HuH-7.5 (cell line): ENCODE measurements at places on chromosomes 6 and 20.

- no peak for DNase-seq
These were observed 9.9 kb downstream of the DNMT3B start for GRCh38 chr20:32772046-32772445.

DNA sequence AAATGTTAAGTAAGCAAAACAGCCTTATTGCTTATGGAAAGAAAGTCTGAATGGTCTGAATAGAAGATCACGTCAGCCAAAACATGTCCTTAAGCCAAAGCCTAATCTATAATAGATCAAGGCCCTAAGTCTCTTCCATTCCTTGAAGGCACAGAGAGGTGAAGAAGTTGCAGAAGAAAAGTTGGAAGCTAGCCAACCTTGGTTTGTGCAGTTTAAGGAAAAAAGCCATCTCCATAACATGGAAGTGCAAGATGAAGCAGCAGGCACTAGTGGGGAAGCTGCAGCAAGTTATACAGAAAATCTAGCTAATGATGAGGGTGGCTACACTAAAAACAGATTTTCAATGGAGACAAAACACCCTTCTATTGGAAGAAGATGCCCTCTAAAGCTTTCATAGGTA is 29.1 kb downstream of the LRRN4 start:
- no peak for DNase-seq

- DNase-seq: no peak
These were observed 633.6 kb upstream of the IMPG1 start for GRCh38 chr6:76706086-76706485.

DNA sequence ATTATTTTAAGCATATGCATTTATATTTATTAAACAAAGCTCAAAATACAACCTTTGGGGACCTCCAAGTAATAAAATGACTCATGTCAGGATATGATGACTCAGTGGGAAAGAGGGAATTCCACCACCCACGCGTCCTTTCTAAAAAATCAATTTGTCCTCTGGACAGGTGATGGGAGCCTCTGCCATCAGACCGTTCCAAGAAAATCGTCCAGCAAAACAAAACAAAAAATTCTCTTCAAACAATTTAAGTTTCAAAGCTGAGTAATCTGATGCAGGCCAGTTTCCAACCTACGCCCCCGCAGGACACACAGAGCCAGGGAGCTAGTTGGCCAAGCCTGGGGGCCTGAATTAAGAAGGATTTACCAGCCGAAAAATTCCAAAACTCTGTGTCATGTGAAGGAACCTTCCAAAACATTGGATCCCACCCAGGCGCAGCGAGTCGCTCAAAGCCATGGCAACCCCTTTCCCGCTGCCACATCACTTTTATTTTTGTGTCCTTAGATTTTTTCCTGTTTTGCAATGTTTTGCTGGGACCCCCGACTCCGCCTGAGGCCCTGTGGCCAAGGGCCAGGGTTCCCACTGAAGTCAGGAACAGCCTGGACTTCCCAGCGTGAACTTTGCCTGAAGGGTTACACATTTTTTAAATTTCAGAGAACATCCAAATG is 95.3 kb downstream of the NFATC2 start:
- no peak for DNase-seq

DNA sequence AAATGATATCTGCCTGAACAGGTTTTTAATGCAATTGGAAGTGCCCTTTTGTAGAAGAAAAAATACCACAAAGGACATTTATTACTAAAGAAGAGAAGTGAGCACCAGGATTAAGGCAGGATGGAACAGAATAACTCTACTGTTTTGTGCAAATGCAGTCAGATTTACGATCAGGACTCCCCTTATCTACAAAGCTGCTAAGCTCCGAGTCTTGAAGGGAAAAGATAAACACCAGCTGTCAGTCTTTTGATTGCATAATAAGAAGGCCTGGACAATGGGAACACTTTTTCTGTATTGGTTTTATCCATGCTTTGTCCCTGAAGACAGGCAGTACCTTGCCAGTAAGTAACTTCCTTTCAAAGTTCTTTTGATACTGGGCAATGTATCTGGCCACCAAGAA is 797.9 kb upstream of the SLC35B3 start:
- no peak for DNase-seq

DNA sequence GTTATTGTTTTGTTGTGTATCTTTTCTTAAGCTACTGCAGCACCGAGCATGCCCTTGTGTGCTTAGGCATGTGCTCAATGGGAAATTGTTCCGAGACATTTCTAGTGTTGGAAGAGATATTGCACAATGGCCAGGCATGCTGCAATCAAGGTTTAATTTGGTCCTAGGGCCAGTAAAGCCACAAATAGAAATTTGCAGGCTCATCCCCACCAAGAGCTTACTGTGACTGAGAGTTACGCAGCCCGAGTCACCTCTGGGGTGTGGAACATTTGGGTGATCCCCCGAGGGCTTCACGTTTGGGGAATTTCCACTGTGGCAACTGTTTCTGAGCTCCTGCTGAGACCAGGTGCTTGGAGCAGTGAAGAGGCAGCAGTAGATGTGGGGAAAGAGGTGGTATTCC is 65.8 kb downstream of the ADTRP start:
- peak; percentile 12 for DNase-seq

DNA sequence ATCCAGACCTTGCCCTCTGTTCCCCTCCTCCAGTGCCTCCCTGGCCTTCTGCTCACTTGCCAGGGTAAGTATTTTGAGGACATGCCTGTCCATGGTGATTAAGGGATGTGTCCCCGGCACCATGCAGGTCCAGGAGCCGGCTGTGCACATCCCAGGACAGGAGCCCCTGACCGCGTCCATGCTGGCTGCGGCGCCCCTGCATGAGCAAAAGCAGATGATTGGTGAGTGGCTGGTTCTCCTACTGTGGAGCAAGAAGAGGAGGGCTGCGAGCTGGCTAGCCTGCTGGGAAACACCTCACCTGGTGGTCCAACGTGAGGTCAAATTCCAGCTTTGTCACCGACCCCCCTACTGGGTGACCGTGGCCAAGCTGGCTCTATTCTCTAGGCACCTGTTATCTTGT is 23.7 kb downstream of the TOMM34 start:
- DNase-seq: no peak

DNA sequence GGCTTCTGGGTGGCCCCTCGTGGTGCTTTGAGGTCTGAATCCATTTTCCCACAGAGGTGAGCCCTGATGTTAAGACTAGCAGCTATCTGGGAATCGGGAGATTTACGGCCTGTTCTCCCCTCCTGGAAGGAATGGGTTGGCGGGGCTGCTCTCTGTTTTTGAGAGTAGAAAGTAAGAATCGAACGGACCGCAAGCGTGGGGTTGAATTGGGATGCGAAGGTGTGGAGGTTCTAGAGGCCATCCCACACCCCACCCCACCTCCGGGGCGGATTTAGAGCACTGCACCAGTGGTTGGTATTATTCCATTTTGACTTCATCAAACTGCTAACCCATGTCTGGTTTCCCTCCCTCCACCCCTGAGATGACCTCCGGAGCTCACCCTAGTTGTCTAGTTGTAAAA is 11.5 kb downstream of the PYGB start:
- no peak for DNase-seq

- DNase-seq: no peak
These were observed 16.4 kb downstream of the RANBP9 start for GRCh38 chr6:13695252-13695651.

- DNase-seq: no peak
These were observed 365.8 kb downstream of the BCKDHB start for GRCh38 chr6:80472271-80472670.

DNA sequence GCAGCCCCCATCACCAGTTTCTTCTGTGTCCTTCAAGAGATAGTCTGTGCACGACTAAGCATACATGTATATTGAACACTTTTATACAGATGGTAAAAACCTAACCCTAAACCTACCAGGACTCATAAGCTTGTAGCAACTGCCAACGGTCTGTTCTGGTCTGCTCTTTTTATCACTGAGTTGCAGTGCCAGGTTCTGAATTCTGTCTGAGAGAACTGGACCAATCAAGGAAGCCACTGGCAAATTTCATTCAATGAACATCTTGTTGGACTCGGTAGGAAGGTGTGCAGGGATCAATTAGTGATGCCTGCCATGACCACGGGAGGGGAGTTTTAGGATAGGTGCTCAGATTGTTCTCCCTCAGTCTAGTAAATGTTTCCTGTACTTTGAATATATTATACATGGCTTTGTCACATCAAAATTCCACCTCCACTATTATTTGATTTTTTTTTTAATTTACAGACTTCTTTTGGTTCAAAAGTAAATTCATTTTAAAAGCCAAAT is 146.8 kb downstream of the EYA2 start:
- DNase-seq: no peak

DNA sequence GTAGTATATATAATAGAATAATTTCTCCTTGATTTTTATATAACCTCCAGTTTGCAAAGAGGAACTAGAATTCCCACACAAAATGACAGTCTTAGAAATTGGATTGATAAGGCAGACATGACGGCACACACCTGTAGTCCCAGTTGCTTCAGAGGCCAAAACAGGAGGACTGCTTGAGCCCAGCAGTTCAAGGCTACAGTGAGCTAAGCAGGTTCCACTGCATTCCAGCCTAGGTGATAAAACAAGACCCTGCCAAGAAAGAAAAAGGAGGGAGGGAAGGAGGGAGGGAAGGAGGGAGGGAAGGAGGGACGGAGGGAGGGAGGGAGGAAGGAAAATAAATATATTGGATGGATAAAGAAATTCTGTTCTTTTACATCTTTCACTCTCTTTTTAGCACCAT is 77.6 kb upstream of the SASH1 start:
- no peak for DNase-seq

- no peak for DNase-seq
These were observed 28.7 kb upstream of the PMEPA1 start for GRCh38 chr20:57738484-57738883.

GRCh38 chr6:99613705-99614429 is 7.2 kb downstream of the PRDM13 start:
- peak; percentile 68 for DNase-seq

GRCh38 chr20:43691928-43692524 is 25.1 kb downstream of the MYBL2 start:
- DNase-seq: peak; percentile 57

DNA sequence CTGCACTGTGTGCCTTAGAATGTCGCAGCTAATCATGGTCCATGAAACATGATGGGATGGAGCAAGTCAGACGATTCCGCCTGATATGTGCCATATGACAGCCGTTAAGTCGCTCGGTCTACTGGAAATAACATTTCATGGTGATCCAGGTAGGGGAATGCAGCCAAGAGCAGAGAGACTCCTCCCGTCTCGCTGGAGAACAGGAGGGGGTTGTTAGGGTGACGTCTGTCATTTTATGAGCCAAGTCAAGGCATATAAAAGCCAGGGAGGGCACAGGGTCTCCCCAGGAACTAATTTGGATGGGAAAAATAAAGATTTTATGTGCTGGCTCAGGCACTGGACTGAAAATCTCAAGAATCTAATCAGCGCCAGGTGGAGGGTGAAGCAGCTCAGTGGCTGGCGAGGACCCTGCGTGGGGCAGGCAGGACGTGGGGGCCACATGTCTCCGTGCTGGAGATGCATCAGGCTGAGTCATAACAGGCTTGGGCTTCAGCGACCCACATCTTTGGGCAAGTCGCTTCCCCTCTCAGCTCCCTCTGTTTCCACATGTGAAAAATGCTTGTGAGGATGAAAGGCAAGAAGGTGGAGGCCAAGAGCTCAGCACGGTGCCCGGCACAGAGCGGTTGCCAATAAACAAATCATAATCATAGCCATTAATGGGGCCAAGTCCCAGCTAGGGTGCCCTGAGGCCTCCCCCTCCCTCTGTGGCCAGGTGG is 234.6 kb downstream of the ANKRD60 start:
- no peak for DNase-seq

DNA sequence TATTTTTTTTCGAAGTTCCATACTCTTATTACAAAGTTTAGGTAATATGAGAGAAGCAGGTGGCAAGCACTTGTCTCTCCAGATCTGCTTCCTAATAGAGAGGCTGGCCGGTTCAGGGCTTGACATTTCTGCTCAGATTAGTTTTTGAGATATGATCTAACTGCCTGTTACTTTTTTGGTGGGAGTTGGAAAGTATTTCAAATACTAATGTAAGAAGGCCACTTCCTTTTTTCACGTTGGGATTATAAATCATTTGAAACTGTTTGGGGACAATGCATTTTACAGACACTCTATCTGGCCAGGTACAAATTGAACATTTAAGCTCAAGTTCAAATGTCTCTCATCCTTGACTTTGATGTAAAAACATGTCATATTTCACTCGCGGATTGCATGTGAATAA is 222.1 kb upstream of the SULF2 start:
- DNase-seq: no peak

DNA sequence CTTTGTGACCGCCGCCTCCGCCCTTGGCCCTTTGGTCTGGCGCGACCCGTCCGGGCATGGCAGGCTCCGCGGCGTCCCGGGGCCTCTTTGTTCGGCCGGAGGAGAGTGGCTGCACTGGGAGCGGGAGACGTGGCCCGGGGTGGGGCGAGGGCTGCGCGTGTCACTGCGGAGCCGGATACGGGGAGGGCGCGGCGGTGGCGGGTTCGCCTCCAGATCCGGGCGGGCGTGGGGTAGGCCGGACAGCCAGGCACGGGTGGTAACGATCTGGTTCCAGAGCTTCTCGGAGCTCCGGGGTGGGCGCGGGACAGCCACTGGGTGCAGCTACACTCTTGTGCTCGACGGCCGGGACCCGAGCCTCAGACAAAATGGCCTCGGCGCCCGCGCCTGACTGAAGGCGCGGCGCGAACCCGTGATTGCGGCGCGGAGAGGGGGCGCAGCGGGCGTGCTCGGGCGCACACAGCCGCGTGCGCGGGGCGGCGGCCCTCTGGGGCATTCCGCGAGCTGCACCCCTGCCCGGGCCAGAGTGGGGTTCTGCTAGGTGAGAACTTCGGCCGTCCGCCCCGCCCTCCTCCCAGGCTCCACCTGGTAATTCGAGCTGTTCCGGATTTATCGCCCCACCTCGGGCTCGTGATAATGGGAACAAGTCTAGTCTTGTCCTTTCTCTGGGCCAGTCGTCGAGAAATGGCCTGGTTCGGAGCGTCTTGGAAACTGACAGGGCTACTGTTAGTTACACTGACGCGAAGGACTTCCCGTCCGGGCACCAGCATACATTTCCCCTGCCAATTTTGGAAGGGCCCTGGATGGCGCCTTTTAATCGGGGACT is 1.0 kb downstream of the LOC128125822 start:
- peak; percentile 21 for DNase-seq

GRCh38 chr20:35619196-35620095 is 3.8 kb downstream of the SPAG4 start:
- peak; percentile 97 for DNase-seq
